ENCODE measurements at places on chromosomes 11 and 22.

GRCh38 chr11:3135481-3136440, 29.3 kb downstream of the OSBPL5 start:
- DNase-seq: no peak

GRCh38 chr11:74390697-74391096, 7.5 kb downstream of the PGM2L1 start:
- no peak for DNase-seq

DNA sequence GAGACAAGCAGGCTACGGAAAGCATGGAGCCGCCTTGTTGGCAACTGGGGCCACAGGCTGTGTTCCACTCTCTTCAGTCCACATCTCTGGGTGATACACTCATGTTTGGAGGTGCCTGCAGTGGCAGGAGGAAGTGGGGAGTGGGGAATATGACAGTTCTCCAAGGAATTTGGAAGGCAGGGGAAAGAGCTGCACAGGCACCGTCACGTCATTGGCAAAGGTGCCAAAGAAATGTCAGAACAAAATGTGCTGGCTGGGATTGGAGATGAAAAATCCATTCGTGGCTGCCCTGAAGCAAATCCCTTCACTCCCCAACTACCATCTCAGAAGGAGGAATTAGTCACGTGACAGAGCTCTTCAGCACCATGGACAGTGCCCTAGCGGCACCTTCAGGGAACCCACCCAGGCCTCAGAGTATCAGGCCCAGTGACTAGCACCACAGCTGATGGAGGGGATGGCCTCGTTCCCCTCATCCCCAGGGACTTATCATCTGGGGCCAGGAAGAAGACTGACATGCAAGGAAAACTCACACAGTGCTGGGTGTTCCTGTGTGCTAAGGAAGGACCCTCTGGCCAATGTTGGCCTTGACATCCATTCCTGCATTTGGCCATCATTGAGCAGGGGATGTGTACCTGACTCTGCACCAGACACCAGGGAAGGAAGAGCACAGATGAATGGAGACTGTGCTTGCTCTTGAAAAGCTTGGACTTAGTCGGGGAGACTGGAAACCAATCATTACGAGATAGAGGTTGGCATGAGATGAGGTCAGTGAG, 48.5 kb upstream of the PRDM11 start:
- DNase-seq: peak; percentile 84

GRCh38 chr11:128502726-128503125, 84.6 kb downstream of the ETS1 start:
- no peak for DNase-seq

- DNase-seq: no peak
Measured at GRCh38 chr22:19051381-19052072, 70.7 kb downstream of the DGCR2 start.

DNA sequence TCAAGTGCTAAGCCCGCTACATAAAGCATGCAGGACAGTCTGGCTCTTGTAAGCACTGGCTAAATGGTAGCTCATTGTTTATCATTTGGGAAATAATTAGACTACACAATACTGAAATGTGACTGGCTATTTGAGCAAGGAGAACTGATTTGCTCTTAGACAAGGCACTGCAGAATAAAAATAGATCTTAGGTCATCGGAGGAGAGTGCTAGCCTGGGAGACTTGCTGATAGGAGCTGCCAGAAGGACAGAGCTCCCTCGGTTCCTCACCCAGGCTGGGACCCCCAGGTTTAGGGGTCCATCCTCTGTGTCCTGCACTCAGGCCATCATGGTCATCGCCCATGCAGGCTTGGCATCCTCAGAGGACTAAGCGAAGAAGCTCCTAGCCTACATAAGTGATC, 184.4 kb upstream of the NCAM1 start:
- DNase-seq: no peak

- DNase-seq: no peak
Measured at GRCh38 chr11:77557553-77557952, 32.2 kb upstream of the AQP11 start.

DNA sequence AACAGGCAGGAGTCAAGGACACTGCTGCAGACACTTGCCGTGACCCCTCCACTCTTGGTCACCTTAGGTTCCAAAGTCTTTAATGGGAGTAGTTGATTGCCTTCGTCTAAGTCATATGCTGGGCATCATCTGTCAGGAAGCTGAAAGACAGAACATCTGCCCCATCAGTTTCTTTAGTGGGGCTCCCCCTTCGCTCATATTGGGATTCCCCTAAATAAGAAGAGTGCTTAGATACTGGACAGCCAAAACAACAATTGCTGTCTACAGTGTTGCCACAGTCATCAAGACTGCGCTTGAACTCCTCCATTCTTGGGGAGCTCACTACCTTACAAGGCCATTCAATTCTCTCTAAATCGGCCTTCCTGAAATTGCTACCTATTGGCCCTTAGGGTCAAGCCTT, 58.5 kb downstream of the UBASH3B start:
- DNase-seq: no peak

DNA sequence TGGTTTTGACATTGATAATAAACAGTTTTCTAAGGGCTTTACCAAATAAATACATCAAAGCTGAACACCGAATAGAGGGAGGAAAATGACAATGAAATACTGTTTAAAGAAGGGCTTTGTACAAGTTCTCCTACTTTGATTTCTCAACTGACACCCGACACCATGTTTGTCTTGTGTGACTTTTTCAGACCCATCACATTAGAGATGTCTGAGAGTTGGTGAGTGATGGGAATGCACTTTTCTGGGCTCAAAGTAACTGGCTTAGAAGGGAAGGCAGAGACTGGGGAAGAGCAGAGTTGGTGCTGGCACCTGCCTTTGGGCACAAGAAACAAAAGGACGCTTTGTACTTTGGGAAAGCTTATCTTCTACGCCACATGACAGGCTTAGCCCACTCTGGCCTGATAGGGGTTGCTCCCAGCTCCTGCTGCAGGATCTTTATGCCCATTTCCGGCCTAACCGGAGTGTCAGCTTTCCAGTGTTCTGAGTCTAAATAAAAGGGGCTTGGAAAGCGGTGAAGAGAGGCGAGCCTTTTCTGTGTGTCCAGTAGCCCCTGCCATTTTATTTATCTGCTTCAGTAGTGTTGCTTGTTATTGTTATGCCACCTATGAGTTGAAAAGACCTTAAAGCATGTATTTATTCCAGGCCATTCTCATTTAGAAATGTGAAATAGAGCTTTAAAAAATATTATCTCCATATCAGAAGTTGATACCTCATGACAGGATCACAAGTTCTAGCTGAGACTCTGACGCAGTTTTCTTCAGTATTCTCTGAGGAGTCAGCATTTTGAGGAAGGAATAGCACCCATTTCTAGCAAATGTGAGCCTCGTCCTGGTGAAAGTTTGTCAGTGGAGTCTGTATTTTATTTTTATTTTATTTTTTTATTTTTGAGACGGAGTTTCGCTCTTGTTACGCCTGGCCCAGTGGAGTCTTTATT, 24.2 kb downstream of the KREMEN1 start:
- DNase-seq: no peak

DNA sequence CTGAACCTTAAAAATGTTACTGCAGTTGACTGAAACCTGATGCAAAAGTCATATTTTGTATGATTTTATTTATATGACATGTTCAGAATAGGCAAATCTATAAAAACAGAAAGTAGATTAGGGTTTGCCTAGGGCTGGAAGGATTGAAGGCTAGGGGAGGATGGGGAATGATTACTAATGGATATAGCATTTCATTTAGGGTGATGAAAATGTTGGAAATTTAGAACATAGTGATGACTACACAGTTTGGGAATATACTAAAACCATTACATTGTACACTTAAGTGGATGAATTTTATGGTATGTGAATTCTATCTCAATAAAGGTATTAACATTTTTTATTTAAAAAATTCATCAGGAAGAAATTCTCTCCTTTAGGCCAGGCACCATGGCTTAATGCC, 22.9 kb upstream of the PAFAH1B2 start:
- DNase-seq: no peak

DNA sequence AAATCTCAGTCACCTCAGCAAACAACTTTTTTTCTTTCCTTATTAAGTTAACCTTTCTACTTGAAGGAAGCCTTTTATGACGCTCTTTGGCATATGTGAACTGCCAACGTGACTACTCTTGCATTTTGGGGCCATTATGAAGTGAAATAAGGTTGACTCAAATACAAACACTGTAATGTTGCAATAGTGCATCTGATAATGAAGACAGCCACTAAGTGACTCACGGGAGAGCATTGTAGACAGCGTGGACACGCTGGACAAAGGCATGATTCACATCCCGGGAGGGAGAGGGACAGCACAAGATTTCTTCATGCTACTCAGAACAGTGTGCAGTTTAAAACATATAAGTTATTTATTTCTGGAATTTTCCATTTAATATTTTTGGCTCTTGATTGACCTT, 560.8 kb downstream of the ETS1 start:
- no peak for DNase-seq

GRCh38 chr22:41561788-41562187, 978 bp downstream of the CSDC2 start:
- DNase-seq: no peak

DNA sequence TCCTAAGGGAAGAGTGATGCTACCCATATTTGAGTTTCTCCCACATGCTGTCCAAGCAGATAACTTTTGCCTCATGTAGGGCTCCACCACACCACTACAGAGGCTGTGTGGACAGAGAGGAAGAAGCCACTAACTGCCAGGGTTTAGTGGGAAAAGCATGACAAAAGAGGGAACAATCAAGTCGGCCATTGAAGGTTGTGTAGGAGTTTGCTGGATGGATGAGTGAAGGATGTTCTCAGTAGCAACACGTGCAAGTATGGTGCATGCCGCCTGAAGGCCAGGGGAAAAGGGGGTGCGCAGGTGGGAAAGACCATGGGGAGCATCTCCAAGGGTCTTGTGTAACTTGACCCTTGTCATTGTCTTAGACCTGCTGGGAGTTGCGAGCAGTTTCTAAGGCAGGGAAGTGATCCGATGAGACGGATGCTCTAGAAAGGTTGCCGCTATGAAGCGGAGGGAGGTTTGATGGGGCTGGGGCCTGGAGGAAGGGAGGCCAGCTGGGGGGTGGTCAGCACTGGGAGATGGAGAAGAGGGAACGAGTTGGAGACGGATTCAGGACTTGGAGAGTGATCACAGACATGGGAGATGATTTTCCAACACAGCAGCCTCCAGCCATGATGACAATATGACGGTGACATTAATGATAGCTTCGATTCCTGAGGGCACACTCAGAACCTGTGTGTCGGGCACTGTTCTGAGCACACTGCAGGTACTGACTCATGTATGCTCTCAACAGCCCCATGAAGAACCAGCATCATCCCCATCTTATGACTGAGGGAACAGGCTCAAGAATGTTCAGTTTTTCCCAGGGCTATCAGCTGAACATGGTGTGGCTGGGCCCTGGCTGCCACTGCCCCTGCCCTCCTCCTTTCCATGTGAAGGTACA, 53.7 kb downstream of the CD6 start:
- DNase-seq: no peak

DNA sequence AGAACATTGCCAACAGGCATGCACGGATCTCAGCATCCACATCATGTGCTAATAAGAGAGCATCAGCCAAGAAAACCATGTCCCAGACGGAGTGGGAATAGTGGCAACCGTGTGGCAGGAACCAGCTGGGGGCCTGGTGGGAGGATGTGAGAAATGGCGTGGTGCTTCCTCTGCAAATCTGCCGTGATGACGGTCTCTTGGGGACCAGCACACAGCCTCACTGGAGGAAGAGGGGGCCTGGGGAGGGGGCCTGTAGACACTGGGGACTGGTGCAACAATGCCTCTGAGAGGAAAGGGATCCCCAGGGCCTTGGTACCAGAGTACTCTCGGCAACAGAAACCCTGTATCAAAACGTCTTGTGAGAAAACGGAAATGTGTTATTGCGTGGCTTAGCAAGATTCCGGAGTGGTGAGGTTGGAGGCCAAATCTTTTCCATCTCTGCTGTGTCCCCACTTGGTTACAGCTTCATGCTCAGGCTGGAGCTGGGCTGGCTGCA, 154.3 kb upstream of the TBCEL start:
- DNase-seq: no peak

- DNase-seq: peak; percentile 30
Measured at GRCh38 chr22:27347951-27348350, 453.6 kb downstream of the MN1 start.

GRCh38 chr22:27842669-27843431, 41.3 kb upstream of the MN1 start:
- no peak for DNase-seq

DNA sequence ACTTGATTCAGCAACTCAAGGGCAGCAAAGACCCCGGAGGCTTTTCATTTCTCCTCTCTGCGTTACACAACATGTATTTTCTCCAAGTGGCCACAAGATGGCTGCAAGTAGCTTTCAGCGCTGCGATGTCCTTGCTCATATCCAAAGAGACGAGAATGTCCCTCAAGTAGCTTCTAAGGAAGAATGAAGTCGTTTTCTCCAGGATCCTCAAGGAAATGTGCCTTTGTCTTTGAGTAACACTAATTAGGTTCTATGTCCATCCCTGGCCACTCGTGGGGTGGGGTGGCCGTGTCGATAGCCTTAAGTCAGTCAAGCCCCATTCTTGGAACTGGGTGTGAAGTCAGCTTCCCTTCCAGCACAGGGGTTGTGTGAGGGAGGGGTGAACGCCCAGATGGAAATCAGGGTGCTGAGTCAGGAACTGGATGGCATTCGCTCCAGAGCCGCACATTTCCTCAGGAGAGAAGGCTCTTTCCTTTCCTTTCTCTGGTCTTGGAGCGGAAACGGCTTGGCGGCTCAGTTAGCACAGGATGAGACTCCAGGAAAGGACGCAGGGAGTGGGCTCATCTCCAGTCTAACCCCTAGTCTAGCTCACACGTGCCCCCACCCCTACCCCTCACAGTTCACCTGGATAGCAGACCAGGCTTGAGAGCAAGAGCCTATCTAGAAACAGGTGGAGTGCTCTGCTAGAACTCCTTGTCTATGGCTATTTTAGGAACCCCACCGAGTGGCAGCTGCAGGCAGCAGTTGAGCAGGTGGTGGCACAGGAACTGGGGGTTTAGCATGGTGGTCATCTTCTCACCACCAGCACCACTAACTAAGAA, 44.3 kb downstream of the NNMT start:
- no peak for DNase-seq

GRCh38 chr11:130133716-130134115, 25.9 kb upstream of the ST14 start:
- no peak for DNase-seq

DNA sequence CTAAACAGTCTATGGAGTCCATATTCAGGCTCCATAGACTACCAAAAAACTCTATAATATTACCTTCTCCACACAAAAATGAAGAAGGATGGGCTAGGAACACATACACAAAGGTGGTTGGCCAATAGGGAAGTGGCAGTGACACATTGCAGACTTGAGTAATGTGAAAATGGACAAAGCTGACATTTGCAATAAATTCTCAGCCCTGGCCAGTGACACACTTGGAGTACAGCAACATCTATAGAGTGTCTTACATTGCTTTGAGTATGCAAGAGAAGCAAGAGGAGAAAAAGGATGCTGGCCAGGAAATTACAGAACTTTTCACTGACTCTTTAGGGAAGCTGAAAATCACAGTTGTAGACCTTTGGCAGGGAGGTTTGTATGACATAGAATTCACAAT, 7.3 kb upstream of the OR52W1 start:
- DNase-seq: no peak

DNA sequence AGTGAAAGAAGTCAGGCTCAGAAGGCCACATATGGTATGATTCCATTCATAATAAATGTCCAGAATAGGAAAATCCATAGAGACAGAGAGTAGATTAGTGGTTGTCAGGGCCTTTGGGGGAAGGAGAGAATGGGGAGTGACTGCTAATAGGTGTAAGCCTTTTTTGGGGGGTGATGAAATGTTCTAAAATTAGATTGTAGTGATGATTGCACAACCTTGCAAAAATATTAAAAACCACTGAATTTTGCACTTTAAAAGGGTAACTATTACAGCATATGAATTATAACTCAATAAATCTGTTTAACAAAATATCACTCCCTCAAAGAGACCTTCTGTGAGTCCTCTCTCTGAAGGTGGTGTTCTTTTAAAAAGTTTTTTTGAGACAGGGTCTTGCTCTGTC, 72.3 kb upstream of the GRK3 start:
- no peak for DNase-seq
